ENCODE measurements at places on chromosomes 7 and 10. TPM values are rescaled to one million over a fixed set of nuclear protein-coding genes. Genes with fewer than 3 reads are reported as not detected.

DNA sequence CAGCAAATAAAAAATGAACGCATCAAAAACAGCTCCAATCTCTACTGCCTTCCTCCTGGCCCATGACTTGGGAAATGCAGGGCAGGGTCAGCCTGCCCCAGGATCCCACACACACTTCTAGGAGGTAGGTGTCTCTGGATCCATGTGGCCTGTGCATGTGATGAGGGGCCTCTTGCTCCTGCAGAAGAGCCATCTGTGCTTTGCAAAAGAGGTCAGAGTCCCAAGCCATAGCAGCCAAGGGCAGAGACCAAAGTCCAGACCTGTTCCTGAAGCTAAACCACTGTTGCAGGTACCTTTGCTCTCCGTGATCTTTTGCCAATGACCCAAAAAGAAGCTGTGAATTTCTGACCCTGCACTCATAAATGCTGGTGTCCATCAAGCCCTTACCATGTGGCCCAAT is 57.1 kb downstream of the KCNMA1 start:
- no peak overlapping the region for H3K27ac ChIP-seq
- H3K4me3 ChIP-seq: no peak overlapping the region
- H3K36me3 ChIP-seq: no peaks in the 10 kb centered on the region
- no peaks in the 10 kb centered on the region for H3K4me1 ChIP-seq

MRPL32 gene
- 44.8 TPM for total RNA-seq

GRCh38 chr7:66769833-66770512 is 29.4 kb downstream of the RABGEF1 start:
- H3K36me3 ChIP-seq: peaks cover 19% of the 10 kb centered on the region
- H3K27me3 ChIP-seq: no peaks in the 10 kb centered on the region
- no peak for DNase-seq

ADAM22 gene
- 4.3 TPM for total RNA-seq

DNA sequence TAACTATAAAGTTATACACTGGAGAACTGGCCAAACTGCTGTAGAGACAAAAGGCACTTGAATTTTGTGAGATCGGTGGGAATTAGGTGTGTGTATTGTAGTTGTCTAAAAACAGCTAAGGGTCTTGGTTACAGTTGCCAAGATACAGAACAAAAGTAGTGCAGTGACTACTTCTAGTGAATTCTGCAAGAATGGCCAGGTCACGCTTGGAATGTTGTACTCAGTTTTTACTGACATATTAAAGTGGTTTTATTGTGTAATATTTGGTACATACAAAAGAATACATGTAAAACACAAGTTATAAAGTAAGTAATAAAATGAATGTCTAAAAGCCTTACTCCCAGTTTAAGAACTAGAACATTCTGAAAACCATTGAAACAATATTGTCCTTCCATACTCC is 42.4 kb downstream of the PRPF18 start:
- H3K36me3 ChIP-seq: peaks cover 30% of the 10 kb centered on the region
- H3K4me1 ChIP-seq: no peaks in the 10 kb centered on the region
- DNase-seq: no peak
- H3K27ac ChIP-seq: no peak overlapping the region
- no peak overlapping the region for H3K4me3 ChIP-seq
- no peaks in the 10 kb centered on the region for H3K27me3 ChIP-seq

GRCh38 chr7:32145911-32146310 is 75.7 kb upstream of the PDE1C start:
- no peak overlapping the region for H3K27ac ChIP-seq
- no peaks in the 10 kb centered on the region for H3K36me3 ChIP-seq
- no peak for DNase-seq
- H3K4me3 ChIP-seq: no peak overlapping the region
- no peaks in the 10 kb centered on the region for H3K4me1 ChIP-seq
- no peaks in the 10 kb centered on the region for H3K27me3 ChIP-seq

GRCh38 chr7:132049462-132050304 is 493.3 kb upstream of the PODXL start:
- H3K36me3 ChIP-seq: no peaks in the 10 kb centered on the region
- no peak for DNase-seq
- no peak overlapping the region for H3K4me3 ChIP-seq

PRSS58 gene
- total RNA-seq: not detected

- no peak overlapping the region for H3K27ac ChIP-seq
- DNase-seq: no peak
- H3K36me3 ChIP-seq: no peaks in the 10 kb centered on the region
These were observed 166.9 kb downstream of the SNX10 start for GRCh38 chr7:26458466-26459145.

DNA sequence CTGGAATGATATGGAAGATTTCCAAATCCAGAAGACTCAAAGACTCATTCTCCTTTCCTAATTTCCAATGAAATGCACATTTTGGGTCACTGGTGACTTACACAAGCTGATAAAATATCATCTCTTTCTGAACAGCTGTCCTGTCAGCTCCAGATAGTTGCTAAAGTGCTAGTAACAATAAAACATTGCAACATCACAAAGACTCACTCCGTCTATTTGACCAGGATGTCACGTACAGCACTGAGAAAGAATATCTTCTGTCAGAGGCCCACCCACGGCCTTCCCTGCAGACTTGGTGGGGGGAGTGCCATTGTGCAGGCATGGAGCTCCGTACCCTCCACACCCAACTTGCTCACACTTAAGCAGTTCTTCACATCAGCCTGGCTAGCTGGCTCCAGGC is 78.9 kb upstream of the EGR2 start:
- no peak overlapping the region for H3K4me3 ChIP-seq
- no peaks in the 10 kb centered on the region for H3K27me3 ChIP-seq
- DNase-seq: no peak
- H3K36me3 ChIP-seq: no peaks in the 10 kb centered on the region
- no peak overlapping the region for H3K27ac ChIP-seq
- H3K4me1 ChIP-seq: no peaks in the 10 kb centered on the region

COL13A1 gene
- total RNA-seq: 13.5 TPM

SPDYE2B gene
- total RNA-seq: not detected

- H3K27ac ChIP-seq: no peak overlapping the region
- no peaks in the 10 kb centered on the region for H3K27me3 ChIP-seq
- no peak overlapping the region for H3K4me3 ChIP-seq
- DNase-seq: no peak
- H3K4me1 ChIP-seq: no peaks in the 10 kb centered on the region
- H3K36me3 ChIP-seq: peaks cover 10% of the 10 kb centered on the region
These were observed 94.5 kb downstream of the MAD1L1 start for GRCh38 chr7:2138146-2138765.

APBB1IP gene
- total RNA-seq: 19.2 TPM

DNA sequence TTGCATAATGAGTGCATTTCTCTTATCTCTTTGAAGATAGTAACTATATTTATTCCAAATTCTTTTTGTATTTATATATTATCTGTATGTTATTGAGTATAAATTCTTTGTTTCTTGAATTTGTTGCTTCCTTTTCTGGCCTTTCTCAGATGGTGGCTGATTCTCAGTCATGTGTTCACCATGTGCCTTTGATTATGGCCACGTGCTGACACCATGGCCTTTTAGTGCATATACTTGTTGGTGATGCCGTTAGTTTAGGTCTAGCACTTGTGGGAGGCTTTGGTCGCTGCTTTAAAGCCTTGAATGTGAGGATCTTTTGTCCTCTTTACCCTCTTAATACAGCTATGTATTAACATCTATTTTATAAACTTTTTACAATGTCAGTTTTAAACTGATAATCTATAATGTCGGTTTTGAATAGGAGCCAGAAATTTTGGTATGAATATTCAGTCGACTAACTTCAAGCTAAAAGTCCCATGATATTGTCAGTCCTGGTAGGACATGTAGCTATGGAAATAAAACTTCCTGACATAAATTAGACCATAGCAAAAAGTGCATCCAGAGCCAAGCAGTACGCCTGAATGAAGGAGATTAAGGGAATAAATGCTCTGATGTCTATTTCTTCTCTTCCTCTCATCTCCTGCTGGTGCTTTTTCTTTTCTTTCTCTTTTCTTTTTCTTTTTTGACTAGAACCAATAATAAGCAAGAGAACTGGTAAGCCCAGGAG is 130.3 kb downstream of the GNAI1 start:
- H3K4me1 ChIP-seq: no peaks in the 10 kb centered on the region
- H3K36me3 ChIP-seq: no peaks in the 10 kb centered on the region
- H3K4me3 ChIP-seq: no peak overlapping the region
- no peak overlapping the region for H3K27ac ChIP-seq
- no peaks in the 10 kb centered on the region for H3K27me3 ChIP-seq

GRCh38 chr7:36278620-36279172 is 111.0 kb upstream of the ANLN start:
- H3K27me3 ChIP-seq: no peaks in the 10 kb centered on the region
- no peaks in the 10 kb centered on the region for H3K36me3 ChIP-seq
- no peak overlapping the region for H3K27ac ChIP-seq
- peaks cover 20% of the 10 kb centered on the region for H3K4me1 ChIP-seq
- no peak for DNase-seq

LYZL1 gene
- total RNA-seq: not detected

GRCh38 chr7:158272091-158272490 is 315.5 kb downstream of the PTPRN2 start:
- H3K4me1 ChIP-seq: no peaks in the 10 kb centered on the region
- no peak overlapping the region for H3K4me3 ChIP-seq
- DNase-seq: peak; percentile 26
- H3K27ac ChIP-seq: no peak overlapping the region
- H3K36me3 ChIP-seq: no peaks in the 10 kb centered on the region

- H3K36me3 ChIP-seq: no peaks in the 10 kb centered on the region
- H3K4me1 ChIP-seq: no peaks in the 10 kb centered on the region
- H3K4me3 ChIP-seq: no peak overlapping the region
- no peak for DNase-seq
These were observed 27.8 kb upstream of the MRPS33 start for GRCh38 chr7:141042222-141043193.

GRCh38 chr10:86536294-86536861 is 14.8 kb upstream of the WAPL start:
- H3K36me3 ChIP-seq: no peaks in the 10 kb centered on the region
- no peaks in the 10 kb centered on the region for H3K27me3 ChIP-seq
- no peak for DNase-seq
- no peak overlapping the region for H3K27ac ChIP-seq

Measured in upper lobe of right lung (tissue), 1 donor.